ENCODE measurements at places on chromosomes 5 and 9.

- DNase-seq = no peak
Observed at GRCh38 chr5:116573279-116573701, 1.3 kb downstream of the SEMA6A start.

DNA sequence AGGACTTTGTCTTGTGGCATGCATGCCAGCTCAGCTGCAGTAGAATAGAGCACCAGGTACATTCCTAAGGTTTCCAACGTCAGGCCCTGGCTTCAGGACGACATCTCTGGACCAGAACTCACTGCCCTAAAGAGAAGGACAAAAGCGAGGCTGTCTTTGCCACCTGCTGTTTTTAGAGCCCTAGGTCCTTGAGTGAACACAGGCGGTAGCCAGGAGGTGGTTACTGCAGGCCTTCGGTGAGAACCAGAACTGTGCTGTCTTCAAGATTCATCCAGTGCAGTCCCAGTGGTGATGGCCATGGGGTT is 288.9 kb upstream of the CDH18 start:
- DNase-seq = no peak

- DNase-seq = no peak
Observed at GRCh38 chr9:99287641-99288040, 65.6 kb downstream of the SEC61B start.

GRCh38 chr5:134493461-134494055 is 31.9 kb upstream of the JADE2 start:
- DNase-seq = no peak

GRCh38 chr9:126301985-126302603 is 24.5 kb upstream of the MVB12B start:
- DNase-seq = peak; percentile 20

DNA sequence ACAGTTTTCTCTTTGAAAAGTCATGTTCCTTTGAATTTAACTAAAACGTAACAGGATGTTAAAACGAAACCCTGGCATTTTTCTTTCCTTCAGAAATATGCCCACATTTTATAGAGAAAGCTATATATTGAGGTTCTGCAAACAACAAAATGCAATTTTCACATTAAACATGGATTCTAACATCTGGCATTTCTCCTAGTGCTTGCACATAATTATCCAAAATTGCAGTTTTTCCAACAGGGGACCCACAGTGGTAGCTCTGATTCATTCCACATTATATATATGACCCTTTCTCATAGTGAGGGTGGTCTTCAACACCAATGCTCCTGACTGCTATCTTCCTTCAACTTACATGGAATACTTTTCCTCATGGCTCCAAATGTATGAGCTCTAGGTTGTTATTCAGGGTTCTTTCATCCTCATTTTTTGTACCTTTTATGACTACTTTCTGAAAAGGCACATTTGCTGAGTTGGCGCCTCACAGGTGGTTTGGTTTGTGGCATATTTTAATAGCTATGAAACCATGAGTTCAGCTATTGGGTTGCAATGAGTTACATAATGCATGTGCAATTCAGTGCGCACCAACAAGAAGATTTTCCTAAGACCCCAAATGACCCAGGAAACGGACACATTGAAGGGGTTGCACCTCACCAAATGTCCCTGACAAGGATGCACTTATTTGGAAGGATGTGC is 551.7 kb downstream of the RAB3C start:
- no peak for DNase-seq

DNA sequence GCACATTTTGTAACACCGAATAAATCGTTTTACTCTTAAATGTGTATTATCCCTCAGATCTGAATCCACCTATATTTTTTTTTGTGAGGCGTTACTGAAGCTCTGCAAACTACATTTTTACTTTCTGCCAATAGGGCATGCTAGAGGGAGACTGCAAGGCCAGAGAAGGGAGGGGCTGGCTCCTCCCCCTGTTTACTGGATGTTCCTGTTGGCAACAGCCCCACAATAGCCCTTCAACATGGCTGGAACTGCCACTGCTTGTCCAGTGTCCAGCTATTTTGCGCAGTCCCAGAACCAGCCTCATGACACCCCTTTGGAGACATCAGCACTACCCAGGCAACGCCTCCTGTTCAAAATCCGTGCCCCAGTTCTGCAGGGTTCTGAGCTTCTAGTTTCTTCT is 85.4 kb upstream of the MIER3 start:
- DNase-seq = no peak

GRCh38 chr9:135582541-135582940 is 21.0 kb downstream of the PAEP start:
- DNase-seq = no peak

- DNase-seq = no peak
Observed at GRCh38 chr5:139397921-139398320, 3.0 kb upstream of the PROB1 start.

DNA sequence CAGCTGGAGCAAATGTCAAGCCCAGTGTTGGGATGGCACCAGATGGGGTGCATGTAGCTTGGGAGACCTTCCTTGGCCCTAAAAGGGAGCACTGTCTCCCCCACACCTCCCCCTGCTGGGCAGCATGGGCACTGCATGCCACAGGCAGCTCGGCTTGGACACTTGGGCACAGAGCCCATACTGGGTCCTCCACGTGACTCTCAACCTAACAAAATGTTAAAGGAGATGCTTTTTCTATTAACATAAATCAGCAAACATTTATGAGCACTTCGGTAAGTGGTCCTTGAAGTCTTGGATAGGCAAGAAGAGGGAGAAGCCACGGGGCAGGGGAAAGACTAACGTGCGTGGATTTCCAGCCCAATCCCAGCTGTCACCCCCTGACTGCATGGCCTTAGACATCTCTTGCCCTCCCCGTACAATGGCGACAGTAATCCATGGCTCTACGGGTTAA is 23.9 kb upstream of the MAPK9 start:
- DNase-seq = no peak

DNA sequence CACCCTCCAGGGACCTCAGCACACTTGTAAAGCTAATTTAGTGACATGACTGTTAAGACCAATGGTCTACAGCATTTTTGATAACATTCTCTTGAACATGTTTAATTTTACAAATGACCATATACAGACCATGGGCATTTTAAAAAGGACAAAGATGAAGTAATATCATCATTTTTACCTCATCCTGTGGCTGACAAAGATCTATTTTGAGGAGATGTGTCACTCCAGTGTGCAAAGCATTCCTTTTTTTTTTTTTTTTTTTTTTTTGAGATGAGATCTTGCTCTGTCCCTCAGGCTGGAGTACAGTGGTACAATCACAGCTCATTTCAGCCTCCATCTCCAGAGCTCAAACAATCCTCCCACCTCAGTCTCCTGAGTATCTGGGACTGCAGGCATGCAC is 118.2 kb upstream of the TBC1D2 start:
- DNase-seq = no peak

GRCh38 chr5:75648712-75649111 is 37.5 kb downstream of the ANKDD1B start:
- DNase-seq = no peak

DNA sequence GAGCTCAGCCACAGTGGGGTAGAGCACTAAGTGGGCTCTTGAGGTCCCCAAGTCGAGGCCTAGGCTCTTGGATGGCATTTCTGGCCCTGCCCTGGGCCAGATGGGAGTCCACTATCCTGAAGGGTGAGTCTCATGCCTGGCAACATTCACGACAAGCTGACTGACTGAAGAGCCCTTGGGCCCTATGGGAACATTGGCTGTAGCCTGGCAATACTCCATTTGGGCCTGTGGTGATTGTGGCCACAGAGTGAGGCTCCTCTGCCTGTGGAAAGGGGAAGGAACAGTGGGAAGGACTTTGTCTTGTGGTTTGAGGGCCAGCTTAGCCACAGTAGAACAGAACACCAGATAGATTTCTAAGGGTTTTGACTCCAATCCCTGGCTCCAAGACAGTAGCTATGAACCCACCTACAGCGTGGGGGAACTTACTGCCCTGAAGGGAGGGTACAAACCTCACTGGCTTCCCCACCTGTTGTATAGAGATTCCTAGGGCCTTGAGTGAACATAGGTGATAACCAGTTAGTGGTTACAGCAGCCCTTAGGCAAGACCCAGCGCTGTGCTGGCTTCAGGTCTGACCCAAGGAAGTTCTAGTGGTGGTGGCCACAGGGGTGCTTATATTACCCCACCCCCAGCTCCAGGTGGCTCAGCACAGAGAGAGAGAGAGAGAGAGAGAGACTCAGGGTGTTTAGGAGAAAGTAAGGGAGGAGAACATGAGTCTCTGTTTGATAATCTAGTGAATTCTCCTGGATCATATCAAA is 72.4 kb downstream of the KIAA0825 start:
- no peak for DNase-seq

DNA sequence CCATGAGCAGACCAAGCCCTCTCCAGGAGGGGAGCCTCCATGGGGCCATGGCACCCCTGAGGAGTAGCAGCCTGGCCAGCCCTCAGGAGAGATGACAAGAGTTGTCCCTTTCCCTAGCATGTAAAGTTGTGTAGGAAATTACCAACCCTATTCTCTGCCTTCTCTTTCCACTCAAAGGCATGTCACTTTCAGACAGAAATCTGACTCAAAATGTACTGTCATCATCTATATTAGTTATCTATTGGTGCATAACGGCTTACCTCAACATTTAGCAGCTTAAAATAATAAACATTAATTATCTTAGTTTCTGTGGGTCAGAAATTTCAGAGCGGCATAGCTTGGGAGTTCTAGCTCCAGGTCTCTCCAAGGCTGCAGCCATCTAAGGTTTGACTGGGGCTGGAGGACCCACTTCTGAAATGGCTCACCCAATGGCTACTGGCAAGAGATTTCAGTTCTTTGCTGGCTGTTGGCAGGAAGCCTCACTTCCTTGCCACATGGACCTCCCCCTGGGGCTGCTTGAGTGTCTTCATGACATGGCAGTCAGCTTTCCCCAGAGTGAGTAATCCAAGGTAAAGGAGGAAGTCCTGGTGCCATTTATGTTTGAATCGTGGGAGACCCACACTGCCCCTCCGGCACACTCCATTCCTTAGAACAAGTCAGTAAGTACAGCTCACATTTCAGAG is 632.3 kb downstream of the CCDC171 start:
- no peak for DNase-seq

- no peak for DNase-seq
Observed at GRCh38 chr5:158812408-158812807, 287.3 kb downstream of the EBF1 start.

DNA sequence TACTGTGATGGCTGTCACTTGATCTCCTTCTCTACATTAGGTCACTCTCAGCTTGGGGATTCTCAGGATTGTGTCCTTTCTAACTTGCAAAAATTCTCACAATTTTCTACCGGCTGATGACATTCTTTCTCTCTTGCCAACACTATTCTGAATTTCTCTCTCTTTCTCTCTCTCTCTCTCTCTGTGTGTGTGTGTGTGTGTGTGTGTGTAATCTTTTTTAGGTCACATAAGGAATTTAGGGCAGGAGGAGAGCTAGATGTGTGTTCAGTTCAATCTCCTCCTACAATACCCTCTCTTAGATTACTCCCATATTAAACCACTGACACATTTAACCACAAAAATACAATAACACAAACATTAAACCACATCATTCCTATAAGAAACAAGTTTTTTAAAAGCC is 242.3 kb upstream of the NREP start:
- DNase-seq = no peak

- no peak for DNase-seq
Observed at GRCh38 chr5:170393235-170393634, 4.1 kb upstream of the KCNMB1 start.

- DNase-seq = no peak
Observed at GRCh38 chr9:17556935-17557334, 21.9 kb upstream of the SH3GL2 start.

DNA sequence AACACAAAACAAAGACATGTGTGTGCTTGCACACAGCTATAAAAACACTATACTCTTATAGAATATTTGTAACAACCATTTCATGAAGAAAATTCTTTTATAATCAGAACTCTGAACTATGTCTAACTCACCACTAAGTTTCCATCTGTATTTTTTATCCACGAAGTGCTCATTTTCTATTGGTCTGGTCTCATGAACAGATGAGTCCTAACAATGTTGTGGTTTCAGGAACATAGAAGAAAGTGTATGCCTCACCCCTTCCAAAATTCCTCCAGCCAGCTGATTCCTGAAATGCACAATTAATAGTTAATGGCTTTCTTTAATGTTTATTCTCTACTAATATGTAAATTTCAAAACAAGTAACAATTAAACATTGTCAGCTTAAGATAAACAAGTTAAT is 325.3 kb upstream of the GRAMD2B start:
- DNase-seq = no peak

GRCh38 chr5:3424946-3425345 is 170.7 kb upstream of the IRX1 start:
- no peak for DNase-seq

GRCh38 chr5:154860765-154861164 is 2.3 kb downstream of the CNOT8 start:
- no peak for DNase-seq

DNA sequence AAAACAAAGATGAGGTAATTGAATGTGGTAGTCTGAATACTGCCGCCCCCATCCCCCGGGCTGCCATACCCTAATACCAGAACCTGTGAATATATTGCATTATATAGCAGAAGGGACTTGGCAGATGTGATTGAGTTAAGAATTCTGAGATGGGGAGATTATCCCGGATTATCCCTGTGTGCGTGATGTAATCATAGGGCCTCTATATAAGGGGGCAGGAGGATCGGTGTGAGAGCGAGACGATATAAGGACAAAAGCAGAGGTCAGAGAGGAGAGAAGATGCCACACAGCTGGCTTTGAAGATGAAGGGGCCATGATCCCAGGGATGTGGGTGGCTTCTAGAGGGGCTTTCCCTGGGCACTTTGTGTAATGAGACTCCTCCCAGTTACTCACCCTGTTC is 101.7 kb upstream of the TLE1 start:
- DNase-seq = no peak

GRCh38 chr5:67896930-67897313 is 318.6 kb upstream of the PIK3R1 start:
- no peak for DNase-seq

GRCh38 chr5:97888439-97888838 is 705.4 kb upstream of the RIOK2 start:
- no peak for DNase-seq

GRCh38 chr9:131018621-131019020 is 9.6 kb downstream of the LAMC3 start:
- no peak for DNase-seq

DNA sequence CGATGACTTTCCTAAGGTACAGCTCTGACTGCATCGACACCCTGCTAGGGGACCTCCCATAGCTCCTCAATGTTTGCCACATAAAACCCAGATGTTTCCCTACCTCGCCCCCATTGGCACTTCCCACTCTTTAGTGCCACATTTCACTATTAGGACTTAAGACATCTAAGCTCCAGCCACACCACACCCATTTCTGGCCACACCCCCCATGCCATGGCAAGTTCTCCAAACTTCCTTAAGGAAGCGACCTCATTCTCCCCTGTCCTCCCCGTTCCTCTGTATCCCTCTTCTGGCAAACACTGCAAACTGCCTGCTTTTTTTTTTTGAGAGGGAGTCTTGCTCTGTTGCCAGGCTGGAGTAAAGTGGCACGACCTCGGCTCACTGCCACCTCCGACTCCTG is 62.9 kb downstream of the USP20 start:
- no peak for DNase-seq

- no peak for DNase-seq
Observed at GRCh38 chr9:71179183-71179582, 57.8 kb upstream of the TRPM3 start.

GRCh38 chr5:157286761-157287211 is 20.9 kb downstream of the CYFIP2 start:
- DNase-seq = no peak

- DNase-seq = no peak
Observed at GRCh38 chr9:136525841-136526499, 19.9 kb downstream of the NOTCH1 start.

Measured in pulmonary artery endothelial cell (primary cell).